Stimulated activated CD4-positive, alpha-beta T cell treated with anti-CD3 and anti-CD28 coated beads, Interleukin-2, amount 100 ng/mL, for 24 hours (primary cell): ENCODE measurements at places on chromosomes 11 and 22.

DNA sequence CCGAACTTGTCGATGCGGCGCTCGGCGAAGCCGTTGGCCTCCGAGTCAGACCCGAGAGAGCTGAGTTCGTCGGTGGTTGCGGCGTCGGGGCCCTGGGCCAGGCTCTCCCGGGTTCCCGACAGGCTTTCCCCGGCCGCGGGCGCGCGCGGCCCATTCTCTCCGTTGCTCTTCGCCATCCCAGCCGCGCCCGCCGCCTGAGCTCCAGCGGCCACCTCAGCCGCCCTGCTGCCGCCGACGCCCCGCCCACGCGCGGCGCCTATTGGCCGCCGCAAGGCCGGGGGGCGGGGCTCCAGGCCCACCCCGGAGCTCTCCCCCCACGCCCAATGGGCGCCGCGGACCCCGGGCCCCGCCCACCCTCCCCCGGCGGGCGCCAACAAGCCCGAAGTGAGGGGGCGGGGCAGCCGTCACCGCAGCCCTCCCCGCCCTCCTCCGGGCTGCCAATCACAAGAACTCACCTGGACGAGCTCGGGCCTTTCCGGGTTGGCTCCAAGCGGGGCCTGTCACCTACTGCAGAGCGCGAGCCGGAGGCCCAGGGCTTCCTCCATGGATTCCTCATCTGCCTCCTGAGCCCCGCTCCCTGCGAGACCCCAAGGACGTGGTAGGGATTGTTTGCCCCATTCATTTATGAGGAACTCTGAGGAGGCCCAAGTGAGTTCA lies at the start of gene TBC1D10A:
TBC1D10A (minus strand) TSS at position 236 of the 657 bp plus-strand sequence; CDS start at position 176, 60 bp downstream.
- peak; percentile 93 for DNase-seq

GRCh38 chr22:45204819-45205218 lies 35.9 kb downstream of the KIAA0930 start:
- DNase-seq = no peak

- no peak for DNase-seq
These were observed 47.3 kb downstream of the PPP2R1B start for GRCh38 chr11:111718859-111719258.

GRCh38 chr11:113884361-113884836 lies 9.0 kb upstream of the USP28 start:
- DNase-seq = no peak

GRCh38 chr11:68749229-68750123 lies 1.8 kb downstream of the TESMIN start:
- no peak for DNase-seq

GRCh38 chr11:129237880-129238638 lies 45.9 kb upstream of the ARHGAP32 start:
- DNase-seq = no peak

- DNase-seq = no peak
These were observed 950.9 kb upstream of the CHORDC1 start for GRCh38 chr11:91173701-91174100.

DNA sequence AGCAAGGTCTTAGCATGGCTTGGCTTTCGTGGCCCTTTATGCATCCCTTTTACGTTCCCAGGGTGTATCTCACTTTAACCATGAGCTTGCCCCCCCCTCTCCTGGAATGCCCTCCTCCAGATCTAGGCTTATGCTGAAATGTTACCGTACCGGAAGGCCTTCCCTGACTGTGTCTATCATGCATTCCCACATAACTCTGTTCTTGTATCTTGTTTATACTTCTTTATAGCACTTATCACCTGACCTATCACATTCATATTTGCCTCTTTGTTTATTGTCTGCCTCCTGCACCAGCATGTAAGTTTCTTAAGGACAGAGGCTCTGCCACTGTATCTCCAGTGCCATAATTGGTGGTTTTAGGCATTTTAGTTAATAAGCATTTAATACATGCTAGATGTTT lies 38.9 kb downstream of the PPFIBP2 start:
- no peak for DNase-seq

DNA sequence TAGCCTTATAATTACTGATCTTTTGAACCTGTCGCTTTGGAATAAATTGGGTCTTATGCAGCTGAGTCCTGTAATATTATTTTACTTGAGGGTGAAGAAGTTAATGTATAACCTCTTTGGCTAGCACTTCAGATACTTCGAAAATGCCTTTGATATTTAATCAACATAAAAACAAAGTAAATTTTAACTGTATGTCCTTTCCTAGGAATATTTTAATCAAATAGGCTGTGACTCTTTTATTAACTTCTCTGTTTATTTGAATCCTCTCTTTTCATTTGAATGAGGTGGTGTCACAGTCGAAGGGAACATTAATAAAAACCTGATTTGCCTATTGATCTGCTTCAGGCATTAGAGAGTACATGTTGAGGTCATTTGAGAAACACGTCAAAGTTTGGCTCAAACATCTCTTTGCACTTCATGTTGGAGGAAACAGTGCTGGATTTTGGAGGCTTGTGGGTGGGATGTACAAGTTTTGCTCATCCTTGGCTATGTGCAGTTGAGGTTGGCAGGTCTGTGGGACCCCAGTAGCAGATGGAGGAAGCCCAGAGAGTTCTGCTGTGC lies 143.6 kb downstream of the NCAM1 start:
- no peak for DNase-seq

GRCh38 chr11:103584021-103584420 lies 452.4 kb upstream of the DDI1 start:
- DNase-seq = no peak

DNA sequence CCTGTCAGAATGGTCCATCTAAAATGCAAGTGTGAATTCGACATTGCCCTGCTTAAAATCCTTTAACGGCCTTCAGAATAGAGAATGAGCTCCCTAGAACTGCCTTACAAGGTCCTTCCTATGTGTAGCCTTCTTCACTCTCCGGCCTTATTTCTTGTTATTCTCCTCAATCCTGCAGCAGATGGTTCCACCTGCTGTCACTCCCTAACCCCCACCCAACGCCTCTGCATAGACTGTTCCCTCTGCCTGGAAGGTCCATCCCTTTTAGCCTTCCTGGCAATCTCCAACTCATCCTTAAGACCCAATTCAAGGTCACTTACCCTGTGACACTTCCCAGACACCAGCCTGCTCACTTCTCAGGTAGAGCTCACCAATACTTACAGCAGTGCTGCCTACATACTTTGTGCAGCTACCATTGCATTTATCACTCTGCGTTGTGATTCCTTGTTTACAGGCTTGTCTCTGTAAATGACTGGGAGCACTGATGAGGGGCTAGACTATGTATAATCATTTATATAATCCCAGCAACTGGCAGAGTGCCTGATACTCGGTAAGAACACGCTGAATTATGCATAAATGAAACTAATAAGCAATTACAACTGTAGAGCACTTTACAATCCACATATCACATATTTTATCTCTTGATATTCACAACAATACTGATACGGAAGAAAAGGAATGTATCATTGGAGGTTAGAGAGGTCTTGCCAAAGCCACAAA lies 58.9 kb downstream of the CLPB start:
- DNase-seq = no peak

GRCh38 chr11:19849107-19849789 lies 136.6 kb downstream of the NAV2 start:
- DNase-seq = no peak

DNA sequence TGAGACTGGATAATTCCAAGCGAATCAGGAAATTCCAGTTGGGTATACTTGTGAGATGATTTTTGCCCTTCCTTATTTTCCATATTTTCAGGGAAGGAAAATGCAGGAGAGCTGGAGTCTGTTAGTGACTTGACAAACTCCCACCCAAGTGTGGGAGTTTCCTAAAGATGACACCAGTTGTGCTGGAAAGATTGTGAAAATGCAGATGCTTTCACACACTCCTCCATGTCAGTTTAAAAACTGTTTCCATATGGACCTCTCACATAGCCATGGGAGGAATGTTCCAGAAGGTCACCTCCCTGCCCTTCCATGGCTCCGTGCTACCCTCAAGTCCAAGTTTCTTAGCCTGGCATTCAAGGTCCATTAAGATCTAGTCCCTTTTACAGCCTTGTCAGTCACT lies 350.7 kb upstream of the NARS2 start:
- no peak for DNase-seq

- DNase-seq = no peak
These were observed 203.8 kb downstream of the CASP12 start for GRCh38 chr11:104694259-104695064.

DNA sequence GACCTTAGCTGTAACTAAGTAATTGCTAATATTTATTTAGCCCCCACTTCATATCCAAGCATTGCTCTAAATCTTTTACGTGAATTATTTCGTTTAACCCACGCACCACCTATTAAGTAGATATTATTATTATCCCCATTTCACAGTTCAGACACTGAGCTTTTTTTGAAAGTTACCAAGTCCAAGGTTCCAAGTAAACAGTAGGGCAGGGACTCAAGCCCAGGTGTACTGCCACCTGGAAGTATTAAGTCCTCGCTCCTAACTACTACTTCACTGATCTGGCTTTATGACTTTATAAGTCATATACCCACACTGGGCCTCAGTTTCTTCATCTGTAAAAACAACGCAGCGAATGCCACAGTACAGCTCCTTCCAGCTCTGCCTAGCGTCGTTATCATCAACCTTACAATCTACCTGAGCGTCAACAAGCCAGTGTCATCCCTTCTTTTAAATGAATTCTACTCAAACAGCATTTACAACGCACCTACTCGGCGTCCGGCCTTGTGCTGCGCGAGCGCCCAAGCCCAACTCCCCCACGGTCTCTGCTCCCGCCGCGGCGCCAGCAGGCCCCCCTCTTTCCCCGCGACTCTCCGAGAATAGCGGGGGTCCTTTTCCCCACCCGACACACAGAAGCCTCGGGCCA lies 624 bp downstream of the TMEM41B start:
- peak; percentile 28 for DNase-seq

DNA sequence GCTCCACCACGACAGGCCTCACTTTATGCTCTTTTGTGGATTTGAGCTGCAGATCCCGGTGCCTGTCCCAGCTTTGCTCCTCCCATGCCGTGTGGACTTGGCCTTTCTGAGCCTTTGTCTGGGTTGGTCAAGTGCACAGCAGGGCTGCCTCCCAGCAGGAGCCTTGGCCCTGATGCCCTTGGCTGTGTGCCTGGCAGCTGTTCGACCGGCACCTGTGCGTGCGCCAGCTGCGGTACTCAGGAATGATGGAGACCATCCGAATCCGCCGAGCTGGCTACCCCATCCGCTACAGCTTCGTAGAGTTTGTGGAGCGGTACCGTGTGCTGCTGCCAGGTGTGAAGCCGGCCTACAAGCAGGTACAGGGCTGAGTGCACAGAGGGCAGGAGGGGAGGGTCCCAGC lies 46.5 kb downstream of the MYO7A start:
- no peak for DNase-seq

GRCh38 chr11:64759722-64760719 lies at the start of gene PYGM:
PYGM (minus strand) TSS chr11:64759974; CDS start chr11:64759898, 76 bp downstream.
- DNase-seq = no peak

DNA sequence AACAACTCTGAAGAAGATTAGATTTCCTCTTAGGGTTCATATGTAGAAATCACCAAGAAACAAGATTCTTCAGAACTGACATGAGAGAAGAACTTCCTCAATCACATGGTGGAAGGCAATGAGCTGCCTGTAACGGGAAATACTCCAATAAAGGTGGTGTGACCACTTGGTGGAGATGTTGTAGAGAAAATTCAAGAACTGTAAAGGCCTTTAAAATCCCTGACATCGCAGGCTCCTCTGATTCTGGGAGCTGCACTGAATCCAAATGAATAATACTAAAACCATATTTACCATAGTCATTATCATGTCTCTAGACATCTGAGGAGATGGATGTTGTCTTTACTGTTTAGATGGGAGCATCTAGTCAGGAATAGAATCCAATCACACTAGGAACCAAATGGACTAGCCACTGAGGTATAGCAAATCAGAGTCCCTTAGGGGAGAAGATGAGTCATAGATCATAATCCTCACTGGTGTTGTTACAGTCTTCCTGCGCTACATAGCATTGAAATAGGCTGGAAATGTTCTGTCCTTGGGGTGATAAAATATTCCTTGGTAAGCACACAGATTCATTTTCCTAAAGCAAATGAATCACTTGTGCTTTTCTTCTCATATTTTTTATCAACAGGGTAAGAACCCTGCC lies 321.6 kb upstream of the TENM4 start:
- DNase-seq = no peak

DNA sequence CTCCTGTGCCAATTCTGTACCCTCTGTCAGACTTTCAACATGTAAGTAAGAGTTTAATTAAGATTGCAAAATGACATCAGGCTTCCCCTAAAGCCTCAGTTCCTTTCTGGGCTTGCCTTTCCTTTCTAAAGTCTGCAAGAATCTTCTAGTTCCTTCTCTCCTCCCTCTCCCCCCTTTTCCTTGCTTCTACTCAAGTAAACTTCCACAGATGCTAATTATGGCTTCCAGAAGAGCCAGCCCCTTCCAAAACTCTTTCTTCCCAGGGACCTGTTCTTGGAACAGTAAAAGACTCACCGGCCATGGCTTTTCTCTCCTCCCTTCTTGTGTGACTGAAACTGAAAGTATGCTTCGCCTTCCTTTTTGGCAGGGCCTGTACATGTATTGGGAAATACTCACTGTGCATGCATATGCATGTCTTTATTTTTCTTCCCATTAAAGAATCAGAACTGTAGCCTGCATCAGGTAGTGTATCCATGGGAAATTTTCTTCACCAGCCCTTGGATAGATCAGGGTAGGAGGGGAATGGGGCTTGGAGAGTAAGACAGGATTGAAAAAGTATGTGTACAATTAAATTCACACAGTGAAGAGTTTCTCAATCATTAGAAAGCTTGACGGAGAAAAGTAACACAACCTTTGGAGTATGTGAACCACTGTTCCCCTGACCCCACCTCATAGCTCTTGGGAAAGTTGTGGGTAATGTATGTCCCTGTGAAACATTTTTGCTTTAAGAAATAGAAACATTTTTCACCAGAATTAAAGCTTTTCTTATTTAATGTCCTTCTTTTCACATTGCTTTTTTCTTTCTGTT lies at the start of gene CASP1:
CASP1 (minus strand) TSS at position 332 of the 808 bp plus-strand sequence; CDS start at position 301, 31 bp downstream.
- DNase-seq = peak; percentile 27

DNA sequence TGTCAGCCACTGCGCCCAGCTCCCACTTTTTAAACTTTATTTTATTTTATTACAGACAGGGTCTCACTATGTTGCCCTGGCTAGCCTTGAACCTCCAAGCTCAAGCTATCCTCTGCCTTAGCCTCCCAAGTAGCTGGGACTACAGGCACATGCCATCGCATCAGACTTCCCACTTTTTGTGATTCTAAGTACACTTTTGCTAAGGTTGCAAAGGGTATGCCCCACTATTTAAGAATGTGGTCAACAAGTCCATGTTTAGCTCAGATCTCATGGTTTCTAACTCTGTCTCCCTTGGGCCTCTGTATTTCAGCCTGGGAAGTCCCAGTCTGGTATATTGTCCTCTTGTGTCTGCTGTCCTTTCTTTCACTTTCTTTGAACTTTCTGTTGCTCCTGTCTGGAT lies 35.3 kb downstream of the EXPH5 start:
- DNase-seq = no peak

- no peak for DNase-seq
These were observed 50.9 kb downstream of the MCAM start for GRCh38 chr11:119266063-119266462.

GRCh38 chr11:7581021-7581590 lies 67.3 kb downstream of the PPFIBP2 start:
- DNase-seq = no peak

GRCh38 chr22:49215840-49216239 lies 611.8 kb downstream of the BRD1 start:
- DNase-seq = no peak
